Fibroblast of the aortic adventitia (primary cell): ENCODE measurements at places on chromosomes 11 and 22.

DNA sequence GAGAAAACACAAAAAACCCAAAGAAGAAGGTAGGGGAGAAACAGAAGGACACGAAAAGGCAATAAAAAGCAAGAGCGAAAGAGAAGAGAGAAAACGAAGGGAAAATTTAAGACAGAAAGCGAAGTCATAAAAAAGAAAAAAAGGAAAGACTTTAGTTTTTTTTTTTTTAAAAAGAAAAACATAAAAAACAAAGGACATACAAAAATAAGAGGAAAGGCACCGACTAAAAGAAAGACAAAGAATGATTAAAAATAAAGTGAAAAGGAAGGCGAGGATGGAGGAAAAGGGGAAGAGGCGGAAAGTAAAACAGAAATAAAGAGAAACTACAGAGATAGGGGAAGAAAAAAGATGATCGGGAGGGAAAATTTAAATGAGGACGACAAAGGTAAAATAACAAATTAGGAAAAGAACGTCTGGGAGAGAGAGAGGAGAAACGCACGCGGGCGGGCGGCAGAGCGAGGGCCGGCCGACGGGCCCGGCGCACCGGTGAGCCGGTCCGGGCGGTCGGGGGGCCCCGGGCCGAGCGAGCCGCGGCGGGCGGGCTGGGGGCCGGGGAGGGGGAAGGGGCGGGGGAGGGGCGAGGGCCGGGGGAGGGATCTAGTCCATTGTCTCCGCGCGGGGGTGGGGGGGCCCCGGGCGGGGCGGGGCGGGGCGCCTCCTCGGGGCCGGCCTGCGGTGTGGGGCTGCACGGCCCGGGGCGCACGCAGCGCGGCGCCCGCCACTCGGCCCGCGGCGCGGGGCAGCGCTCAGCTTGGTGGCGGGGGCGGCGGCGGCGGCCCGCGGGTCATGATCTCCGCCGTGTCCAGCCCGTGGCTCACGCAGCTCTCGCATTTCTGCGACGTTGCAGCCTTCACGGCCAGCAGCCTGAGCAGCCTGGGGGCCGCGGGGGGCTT lies at the start of gene TBX1:
Gene TBX1 (plus strand): TSS at position 721 of the 893 bp plus-strand sequence. CDS start 66 bp downstream, at position 787.
- no peak for DNase-seq

DNA sequence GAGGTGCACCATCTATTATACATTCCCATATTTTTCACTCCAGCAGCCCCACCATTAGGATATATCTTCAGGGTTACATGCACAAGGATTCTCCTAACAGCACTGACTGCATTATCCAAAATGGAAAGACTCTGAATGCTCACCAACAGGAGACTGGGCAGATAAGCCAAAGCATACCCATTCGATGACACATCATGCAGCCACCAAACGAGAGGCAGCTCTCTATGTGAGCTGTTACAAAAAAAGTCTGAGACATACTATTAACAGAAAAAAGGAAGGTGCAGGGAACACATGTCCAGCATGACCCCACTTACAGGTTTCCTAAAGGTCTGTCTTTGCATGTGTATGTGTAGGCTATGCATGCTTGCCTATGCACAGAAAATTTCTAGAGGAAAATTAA lies 12.4 kb upstream of the SERPIND1 start:
- DNase-seq = peak; percentile 25

DNA sequence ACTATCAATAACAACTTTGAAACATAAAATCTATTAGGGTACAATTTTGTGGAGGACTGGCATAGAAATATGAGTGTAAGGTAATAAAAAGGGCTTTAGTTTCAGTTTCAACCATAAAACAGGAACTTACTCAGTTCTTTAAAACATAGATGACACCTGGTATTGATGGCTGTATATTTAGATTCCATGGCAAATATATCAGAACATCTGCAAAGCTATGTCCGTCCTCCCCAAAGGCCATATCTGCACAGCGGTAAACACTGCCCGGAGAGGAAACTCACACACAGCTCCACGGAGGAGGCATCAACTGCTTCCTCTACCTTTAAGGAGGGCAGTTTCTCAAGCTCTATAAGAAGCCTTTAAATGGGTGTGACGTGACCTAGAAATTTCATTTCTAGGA lies 993.3 kb downstream of the BRD1 start:
- DNase-seq = no peak

GRCh38 chr22:50730941-50731661 lies 6.9 kb upstream of the ACR start:
- peak; percentile 3 for DNase-seq

DNA sequence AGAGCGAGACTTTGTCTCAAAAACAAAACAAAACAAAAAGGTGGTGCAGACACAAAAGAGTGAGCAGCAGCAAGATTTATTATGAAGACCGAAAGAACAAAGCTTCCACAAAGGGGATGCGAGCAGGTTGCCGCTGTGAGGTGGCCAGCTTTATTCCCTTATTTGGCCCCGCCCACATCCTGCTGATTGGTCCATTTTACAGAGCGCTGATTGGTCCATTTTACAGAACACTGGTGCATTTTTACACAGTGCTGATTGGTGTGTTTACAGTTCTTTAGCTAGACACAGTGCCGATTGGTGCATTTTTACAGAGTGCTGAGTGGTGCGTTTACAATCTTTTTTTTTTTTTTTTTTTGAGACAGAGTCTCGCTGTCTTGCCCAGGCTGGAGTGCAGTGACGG lies 77.4 kb downstream of the CECR2 start:
- DNase-seq = no peak

GRCh38 chr11:68659158-68659921 lies 25.0 kb upstream of the GAL start:
- DNase-seq = peak; percentile 90

DNA sequence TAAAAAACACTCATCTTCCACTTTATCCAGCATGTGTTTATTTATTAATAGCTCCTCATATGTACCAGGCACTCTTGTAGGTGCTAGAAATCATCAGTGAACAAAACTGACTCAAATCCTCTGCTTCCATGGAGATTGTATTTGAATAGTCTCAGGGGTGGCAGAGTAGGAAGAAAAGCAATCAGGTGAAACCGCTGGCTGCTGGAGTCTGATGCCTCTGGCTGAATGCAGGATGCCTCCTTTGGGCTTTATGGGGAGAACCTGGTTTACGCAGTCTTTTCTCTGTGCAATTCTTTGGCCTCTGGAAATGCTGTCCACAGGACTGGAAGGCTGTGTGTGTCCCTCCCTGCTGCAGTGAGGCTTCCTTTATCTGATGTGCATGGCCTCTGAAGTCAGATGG lies 12.8 kb upstream of the OSBP2 start:
- DNase-seq = no peak

GRCh38 chr22:37930270-37930951 lies 23.0 kb downstream of the C22orf23 start:
- DNase-seq = peak; percentile 33

DNA sequence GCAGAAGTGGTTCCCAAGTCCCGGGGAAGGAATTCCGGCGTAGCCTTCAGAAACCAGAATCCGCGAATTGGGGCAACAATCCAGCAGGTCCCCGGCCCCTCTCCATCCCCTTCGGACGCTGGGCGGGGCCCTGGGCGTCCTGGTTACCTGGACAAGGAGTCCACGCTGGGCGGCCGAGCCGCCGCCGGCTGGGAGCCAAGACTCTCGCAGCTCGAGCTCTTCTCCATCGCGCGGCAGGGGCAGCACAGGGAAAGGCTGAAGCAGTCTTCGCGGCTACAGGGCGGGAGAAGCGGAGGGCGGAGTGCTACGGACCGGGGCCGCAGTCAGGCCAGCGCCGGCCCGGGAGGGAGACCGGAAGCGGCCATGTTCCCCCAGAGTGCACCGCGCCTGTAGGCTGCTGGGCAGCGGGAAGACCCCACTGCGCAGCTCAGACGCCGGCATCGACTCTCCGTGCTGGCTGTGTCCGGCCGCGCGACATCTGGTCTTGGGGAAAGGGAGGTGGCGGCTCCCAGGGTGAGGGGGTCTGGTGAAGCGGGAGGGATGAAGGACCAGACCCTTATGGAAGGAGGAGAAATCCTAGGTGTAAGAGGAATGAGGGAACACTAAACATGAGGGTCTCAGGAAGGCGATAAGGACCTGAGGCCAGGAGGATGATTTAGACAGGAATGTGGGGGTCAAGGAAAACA lies at the start of gene MTMR2:
Gene MTMR2 (minus strand): TSS at position 380 of the 686 bp plus-strand sequence. CDS start 153 bp downstream, at position 227.
- peak; percentile 67 for DNase-seq

DNA sequence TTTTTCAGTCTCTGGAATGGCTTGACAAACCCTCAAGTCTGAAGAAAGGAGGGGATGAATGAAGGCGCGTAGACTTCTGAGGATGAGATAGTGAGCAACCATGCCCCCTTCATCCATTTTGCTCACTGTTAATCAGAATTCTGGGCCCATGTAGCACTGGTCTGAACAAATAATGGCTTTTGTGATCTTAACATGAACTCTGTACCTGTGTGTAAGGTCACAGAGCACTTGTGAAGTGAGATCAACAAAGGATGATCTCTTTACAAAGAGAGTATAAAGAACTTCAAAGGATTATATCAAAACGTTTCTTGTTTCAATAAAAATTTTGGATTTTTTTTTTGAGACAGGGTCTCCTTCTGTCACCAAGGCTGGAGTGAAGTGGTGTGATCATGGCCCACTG lies 976.7 kb downstream of the OPCML start:
- no peak for DNase-seq

- no peak for DNase-seq
These were observed 46.7 kb upstream of the RAB1B start for GRCh38 chr11:66221726-66222236.

DNA sequence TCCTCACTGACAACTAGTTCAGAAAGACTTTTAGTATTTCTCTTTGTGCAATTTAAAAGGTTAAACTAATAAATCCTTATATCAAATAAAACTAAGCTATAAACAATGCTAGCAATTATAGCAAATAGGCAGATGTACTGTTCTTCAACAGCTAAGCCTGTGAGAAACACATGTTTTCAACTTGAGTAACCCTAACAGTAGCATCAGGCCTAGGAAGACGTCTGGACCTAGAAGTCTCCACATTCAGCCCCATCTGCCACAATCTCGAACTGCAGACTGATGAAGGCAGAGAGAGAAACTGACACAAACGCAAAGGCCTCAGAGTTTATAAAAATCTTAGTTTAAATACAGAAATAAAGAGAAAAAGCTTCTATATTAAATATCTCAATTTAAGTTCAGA lies 2.5 kb downstream of the ST13 start:
- DNase-seq = no peak

- DNase-seq = no peak
These were observed 756.0 kb downstream of the DLG2 start for GRCh38 chr11:84871116-84871515.

- DNase-seq = no peak
These were observed 13.1 kb upstream of the ACCSL start for GRCh38 chr11:44034639-44035038.

- DNase-seq = no peak
These were observed 16.0 kb upstream of the ADORA2A start for GRCh38 chr22:24411256-24412004.
